Heart left ventricle (tissue), 16 donors: ENCODE measurements at places on chromosomes 6 and 20. TPM values are rescaled to one million over a fixed set of nuclear protein-coding genes. Genes with fewer than 3 reads are reported as not detected.

TMEM170B gene
- 5.2 TPM for total RNA-seq

HLA-DOA gene
- 1.3 TPM for total RNA-seq

DIDO1 gene
- total RNA-seq: 27.5 TPM

DNA sequence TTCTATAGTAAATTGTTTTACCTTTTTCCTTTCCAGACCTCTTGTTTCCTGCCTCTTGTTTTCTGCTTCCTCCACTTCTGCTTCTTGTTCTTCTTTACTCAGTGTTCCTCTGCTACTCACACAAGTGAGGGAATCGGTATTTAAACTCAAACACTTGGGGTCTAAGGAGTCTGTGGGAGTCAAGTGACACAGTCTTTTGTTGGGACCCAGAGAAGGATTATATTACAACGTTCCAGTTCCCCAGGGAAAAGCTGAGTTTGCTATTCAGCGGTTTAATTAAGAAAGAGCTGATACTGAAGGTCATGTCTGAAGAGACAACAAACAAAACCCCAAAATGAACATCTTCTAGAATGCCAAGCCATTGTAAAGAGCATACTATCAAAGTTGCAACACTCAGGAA lies 107.8 kb upstream of the CITED2 start:
- DNase-seq: no peak

DNA sequence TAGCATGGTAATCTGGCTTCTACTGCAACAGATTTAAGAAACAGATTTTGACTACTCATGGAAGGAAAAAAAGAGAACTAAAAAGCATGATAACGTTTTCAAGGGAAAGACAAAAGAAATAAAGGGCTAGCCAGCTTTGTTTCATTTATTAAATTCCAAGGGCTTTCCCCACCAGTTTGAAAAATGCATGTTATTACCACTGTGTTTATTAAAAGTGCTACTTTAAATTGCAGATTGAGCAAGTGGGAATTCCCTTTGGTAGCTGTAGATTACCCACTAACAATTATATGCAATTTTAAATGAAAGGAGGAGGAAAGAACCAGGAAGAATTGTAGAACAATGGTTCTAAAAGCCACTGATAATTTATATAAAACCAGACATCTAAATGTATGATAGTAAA lies 40.6 kb upstream of the NHSL1 start:
- DNase-seq: no peak

DNA sequence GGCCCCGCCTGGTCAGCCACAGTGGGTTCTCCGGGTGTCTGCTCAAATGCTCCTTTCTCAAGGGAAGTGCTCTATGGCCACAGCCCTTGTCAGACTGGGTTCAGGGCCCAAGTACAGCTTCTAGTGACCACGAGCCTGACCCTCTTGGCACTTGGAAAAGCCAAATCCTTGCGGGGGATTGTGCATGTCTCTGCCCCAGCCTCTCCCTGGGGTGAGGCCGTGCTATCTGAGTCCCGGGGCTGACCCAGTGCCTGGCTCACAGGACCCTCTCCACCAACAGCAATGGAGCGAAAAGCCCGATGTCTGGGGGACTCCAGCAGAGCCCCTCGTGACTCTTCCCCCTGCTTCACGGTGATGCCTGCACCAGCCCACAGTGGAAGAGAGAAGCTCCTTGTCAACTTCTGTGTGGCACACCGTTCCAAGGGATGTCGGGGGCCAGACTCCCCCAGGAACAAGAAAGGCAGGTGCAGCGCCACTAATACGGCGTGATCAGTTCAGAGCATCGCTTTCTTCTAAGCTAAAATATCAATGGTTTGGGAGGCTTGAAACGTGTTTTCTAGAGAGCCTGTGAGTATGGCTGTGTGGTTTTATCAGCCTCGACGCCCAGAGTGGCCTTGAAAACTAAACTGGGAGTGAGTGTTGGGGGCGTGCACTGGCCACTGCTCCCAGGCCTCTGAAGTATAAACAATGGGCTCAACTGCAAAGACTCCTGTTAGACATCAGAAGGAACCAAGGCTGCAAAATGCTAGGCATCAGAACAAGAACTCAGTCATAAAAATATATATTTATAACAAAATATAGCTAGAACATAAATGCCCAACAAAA lies 51.9 kb downstream of the DLL1 start:
- DNase-seq: no peak

DNA sequence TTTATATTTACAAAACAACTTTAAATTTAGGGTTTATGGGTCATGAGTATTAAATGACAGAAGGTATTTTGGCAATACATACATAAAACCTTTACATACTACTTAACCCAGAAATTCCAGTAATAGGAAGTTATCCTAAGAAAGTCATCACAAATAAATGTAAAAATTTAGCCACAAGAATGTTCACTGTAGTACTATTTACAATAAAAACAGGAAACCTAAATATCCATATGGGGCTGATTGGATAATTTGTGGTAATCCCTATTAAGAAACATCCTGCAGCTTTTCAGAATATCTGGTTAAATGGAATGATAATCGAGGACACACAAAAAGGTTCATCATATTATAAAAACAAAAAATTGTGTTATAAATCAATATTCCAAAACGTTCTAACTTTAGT lies 44.4 kb downstream of the TRAM2 start:
- no peak for DNase-seq

DNA sequence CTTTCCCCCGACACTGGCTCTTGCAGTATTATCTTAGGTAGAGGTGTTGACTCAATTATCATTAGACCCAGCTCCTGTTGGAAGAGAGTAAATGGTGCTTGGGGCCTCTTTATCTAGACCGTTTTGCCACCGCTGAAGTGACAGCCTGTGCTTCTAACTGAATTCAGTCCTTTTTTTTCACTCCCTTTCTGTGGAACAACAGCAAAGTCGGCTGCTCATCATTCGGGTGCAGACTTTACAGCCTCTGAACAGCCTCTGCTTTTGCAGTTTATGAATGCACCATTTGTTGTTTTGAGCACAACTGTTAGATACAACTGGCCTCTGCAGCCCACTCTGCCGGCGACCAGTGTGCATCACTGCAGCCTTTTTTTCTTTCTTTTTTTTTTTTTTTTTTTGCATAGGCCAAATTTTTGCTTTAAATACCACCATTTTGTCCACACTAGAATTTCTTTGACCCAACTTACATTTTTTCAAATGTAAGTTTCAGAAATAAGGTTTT lies 35.8 kb downstream of the RREB1 start:
- DNase-seq: no peak
